ENCODE measurements at places on chromosomes 1 and 21.

GRCh38 chr21:38310646-38311485, 54.1 kb downstream of the KCNJ15 start:
- no peak for DNase-seq

DNA sequence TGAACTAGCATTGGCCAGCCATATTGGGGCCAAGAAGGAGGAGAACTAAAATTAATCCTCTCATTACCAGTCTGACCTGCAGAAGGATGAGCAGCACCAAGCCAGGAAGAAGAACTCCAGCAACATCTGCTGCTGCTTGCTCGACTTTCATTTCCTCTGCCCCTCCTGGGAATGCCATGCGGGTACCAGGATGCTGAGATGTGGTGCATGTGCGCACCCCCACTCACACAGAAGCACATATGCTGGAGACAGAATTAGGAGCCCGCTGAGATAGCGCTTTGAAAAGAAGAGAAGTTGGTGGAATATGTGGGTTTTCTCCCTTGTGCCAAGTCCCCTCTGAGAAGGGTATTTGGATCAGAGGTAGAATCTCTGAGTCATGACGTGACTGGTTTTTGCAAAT, 70.4 kb downstream of the PLXNA2 start:
- DNase-seq = no peak

DNA sequence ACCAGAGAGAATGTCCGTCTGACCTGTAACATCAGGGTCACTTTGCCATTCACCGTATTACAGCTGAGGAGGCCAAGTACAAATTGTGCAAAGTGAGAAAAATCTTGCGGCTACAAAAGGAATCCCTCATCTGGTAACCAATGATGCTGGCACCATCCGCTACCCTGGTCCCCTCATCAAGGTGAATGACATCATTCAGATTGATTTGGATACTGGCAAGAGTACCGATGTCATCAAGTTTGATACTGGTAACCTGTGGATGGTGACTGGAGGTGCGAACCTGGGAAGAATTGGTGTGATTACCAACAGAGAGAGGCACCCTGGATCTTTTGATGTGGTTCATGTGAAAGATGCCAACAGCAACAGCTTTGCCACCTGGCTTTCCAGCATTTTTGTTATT, 18.3 kb upstream of the MUL1 start:
- no peak for DNase-seq

DNA sequence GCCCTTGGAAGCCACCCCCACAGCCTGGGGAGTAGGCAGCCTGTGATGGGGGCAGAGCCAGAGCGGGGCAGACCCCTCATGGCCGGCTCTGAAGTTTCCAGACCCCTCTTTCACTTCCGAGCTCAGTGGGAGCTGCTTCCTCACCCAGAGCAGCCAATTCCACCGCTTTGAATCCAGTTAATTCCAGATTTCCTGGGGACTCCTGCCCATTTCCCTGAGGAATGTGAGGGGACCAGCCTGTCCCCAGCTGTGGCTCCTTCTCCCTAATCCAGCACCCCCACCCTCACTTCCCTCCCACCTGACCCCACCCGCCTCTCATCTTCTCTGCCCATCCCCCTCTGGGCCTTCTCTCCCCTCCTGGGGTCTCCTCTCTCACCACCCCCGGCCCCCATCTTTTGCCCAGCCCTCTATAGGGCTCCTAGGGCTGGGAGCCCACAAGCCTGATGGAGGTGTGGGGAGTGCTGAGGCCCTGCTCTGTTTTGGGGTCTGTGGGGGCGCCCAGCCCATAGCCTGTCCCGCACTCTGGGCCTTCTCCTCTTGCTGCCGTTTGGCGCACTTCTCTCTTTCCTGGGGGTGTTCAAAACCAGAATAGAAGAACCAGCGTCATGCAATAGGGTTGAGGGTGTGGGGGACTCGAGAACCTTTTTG, 26.2 kb upstream of the TNFRSF1B start:
- no peak for DNase-seq

GRCh38 chr1:10639011-10639774, 157.3 kb downstream of the CASZ1 start:
- DNase-seq = no peak

GRCh38 chr1:184462155-184462554, 75.3 kb downstream of the C1orf21 start:
- no peak for DNase-seq

GRCh38 chr1:35229587-35230360, 36.8 kb upstream of the SFPQ start:
- no peak for DNase-seq

DNA sequence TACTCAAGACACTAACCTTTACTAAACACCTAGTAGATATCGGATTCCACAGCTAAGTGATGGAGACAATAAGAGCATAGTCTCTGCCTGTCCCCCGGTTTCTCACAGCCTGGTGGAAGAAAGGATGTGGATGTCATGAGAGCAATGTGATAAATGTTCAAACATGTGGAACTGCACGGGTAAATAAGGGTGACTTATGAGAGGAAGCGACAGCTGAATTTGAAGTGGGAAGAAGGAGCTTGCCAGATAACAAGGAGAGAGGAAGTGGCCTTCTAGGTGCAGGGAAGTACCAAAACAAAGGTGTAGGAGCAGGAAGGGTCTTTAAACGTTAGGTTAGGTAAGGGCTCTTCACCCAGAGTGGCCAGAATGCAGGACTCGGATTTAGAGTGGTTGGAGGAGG, 178.6 kb upstream of the NRIP1 start:
- DNase-seq = no peak

All from putamen (tissue), 1 donor.